ENCODE measurements at places on chromosomes 2 and 18. TPM values are rescaled to one million over a fixed set of nuclear protein-coding genes. Genes with fewer than 3 reads are reported as not detected.

DNA sequence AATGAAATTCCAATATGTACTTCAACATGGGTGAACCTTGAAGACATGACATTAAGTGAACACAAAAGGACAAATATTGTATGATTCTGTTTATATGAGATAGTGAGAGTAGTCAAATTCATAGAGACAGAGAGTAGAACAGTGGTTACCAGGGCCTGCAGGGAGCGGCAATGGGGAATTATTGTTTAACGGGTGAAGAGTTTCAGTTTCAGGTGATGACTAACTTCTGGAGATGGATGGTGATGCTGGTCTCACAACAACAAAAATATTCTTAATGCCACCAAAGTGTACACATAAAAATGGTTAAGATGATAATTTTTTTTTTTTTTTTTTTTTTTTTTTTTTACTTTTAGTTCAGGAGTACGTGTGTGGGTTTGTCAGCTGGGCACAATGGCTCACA lies 109.4 kb upstream of the TMEM200C start:
- DNase-seq: no peak

GRCh38 chr18:64618390-64618789 lies 469.5 kb upstream of the LINC00305 start:
- DNase-seq: no peak

DNA sequence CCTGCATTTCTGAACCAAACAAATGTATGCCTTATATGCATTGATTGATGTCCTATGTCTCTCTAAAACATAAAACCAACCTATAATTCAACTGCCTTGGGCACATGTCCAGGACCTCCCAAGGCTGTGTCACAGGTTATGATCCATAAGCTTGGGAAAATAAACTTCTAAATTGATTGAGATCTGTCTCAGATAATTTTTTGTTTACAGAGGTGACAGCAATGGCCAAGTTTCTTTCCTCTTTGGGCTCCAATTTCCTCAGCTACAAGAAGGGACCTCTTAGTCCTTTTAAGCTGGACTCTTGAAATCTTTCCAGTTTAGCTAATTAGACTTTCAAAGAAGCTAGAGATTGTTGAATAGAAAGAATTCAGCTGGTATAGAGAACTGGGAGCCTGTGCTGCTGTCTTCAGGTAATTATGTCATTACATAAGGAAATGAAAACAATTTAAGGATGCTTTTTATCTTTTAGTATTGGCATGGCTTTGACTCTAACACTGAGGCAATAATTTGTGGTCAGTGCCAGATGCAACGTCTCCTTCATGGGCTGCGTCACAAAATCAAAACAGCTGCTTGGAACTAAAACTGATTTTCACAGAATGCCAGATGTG lies 412.1 kb upstream of the TRIB2 start:
- DNase-seq: no peak

DNA sequence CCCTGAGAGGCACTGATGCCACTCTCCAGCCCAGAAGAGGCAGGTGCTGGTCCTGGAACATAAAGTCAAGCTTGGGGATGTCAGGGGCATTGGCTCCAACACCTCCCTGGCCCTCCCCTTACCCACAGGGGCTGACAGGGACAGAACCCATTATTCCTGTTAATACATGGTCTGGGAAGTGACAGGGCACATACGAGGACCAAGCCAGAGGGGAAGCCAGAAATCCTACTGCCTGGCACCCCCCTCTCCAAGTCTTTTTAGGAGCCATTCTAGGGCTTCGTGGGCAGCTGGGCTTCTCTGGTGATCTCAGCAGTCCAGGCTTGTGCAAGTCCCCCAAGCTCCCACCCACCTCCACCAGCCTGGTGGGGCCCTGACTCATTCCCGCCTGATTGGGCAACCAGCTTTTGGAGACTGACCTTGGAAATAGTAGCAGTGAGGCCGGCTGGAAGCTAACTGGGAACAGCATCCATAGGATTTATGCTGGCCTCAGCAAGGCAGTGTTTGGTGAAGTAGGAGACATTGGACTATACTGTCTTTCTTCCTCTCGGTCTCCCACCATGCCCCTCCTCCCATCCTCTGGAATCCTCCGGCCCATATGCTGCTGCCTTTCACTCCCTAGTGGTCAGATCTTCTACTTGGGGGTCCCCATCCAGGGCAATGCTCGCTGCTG lies 86.4 kb upstream of the HK2 start:
- DNase-seq: no peak

GRCh38 chr2:105894327-105894944 lies 149.7 kb downstream of the NCK2 start:
- DNase-seq: no peak

GRCh38 chr2:118097657-118098056 lies 9.4 kb downstream of the INSIG2 start:
- no peak for DNase-seq

DNA sequence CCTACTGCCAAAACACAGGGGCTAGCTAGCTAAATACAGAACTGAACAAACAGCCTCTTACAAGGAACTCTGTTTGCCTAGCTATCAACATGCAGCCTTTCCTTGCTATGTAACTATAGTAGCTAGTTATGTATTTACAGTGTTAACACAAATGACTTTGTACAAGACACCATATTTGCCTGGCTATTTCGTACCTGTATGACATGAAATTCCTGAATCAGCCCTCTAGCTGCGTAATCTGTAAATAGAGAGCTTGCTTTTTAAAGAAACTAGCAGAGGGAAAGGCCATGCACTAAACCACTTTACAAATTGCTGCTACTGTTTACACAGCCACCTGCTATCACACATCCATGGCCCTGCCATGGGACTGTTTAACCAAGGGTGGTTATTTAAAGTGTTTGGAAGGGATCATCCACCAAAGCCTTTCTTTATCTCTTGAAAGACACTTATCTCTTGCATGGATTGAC lies 248.7 kb downstream of the TFCP2L1 start:
- no peak for DNase-seq

- DNase-seq: no peak
Observed at GRCh38 chr2:203209538-203209937, 29.3 kb upstream of the CYP20A1 start.

DNA sequence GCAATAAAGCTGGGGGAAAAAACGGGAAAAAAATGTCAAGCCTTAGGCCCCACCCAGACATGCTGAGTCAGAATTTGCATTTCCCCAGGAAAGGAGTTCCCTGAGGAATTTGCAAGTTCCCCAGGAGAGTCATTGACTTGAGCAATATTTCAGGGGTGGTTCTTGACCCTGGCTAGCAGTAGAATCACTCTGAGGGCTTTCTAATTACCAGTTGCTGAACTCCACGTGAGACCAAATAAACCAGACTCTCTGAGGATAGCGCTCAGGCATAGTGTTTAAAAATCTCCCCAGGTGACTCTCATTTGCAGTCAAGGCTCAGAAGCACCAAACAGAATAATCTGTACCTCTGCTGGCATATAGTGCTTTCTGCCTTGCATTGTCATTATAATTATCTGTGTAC lies 48.7 kb downstream of the C1QL2 start:
- no peak for DNase-seq

GRCh38 chr18:56986829-56987228 lies 160.1 kb upstream of the BOD1L2 start:
- DNase-seq: no peak

GRCh38 chr2:177178797-177179196 lies 33.8 kb upstream of the HNRNPA3 start:
- no peak for DNase-seq

GRCh38 chr2:159072795-159073194 lies 104.4 kb downstream of the TANC1 start:
- DNase-seq: no peak

GRCh38 chr2:235654103-235654813 lies 160.4 kb downstream of the AGAP1 start:
- DNase-seq: no peak

GRCh38 chr2:221571025-221571550 lies 1.0 kb downstream of the EPHA4 start:
- DNase-seq: no peak

DNA sequence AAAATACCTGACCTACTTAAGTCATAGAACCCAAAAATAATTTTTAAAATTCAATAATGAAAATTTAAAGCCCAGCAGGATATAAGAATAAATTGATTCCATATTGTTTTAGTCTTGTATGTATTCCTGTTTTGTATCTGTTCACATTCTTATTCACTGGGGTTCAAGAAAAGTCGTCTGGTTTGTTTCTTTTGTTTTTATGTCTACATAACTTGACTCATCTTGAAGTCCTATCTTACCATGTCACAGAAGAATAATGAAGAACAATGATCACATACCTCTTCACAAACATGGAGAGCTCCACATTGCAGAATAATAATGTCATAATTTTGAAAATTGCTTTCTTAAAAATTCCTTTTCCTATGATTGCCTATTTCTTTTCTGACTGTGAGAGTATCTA lies 43.4 kb upstream of the LRP1B start:
- no peak for DNase-seq

DNA sequence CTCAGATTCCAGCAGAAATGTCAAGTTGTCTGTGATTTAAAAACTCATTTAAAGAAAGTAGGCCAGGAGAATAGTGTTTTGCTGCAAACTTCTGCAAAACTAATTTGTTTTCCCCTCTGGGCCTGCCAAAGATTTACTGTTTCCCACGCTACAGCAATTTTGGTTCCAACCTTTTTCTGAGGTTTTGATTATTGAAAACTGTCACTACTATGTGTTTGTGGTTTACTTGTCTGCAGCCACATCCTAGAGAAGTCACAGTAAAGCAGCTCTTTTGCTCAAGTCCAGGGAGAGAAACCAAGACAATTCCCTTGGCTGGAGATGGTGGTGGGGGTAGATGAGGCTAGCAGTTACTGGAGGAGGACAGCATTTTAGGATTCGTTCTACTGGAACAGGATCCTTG lies 12.8 kb downstream of the IL1R2 start:
- DNase-seq: no peak

DNA sequence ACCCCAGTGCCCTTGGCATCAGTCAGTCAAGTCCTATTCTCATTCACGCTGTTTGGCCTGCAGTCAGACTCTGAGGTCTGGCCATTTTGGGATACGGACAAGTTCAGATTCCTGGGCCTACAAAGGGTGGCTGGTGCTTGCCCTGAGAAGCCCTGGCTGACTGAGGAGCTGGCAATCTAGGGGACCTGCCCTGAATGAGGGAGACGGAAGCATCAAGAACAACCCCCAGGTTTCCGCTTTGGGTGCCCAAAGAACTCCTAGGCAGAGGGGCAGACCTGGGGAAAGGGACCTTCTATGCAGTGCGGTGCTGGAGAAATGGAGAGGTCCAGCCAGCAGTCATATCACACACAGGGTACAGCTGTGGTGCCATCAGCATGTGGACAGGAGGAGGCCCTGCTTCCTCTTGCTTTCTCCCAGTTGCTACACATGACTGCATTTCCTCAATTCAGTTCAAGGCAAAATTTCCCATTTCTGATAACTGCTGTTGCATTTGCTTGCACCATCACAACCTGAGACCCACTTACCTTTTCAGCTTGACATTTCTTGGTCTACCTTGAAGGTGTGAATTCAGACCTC lies 70.9 kb upstream of the LGALSL start:
- no peak for DNase-seq

DNA sequence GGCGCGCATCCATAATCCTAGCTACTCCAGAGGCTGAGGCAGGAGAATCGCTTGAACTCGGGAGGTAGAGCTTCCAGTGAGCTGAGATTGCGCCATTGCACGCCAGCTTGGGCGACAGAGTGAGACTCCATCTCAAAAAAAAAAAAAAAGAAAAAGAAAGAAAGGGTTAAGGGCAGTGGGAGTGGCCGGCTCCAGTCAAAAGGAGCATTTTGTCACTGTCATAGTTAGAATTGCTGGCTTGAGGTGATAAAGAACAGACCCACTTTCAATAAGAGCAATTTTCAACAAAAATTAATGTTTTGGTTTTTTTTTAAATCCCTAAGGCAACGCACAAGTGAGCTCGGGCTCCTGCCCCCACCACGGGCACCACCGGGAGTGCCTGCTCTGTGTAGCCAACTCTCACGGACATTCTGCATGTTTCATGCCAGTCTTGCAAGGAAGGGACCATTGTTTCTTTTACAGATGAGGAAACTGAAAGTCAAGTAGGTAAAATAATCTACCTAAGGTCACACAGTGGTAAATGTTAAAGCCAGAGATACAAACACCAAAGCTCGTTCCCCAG lies 8.5 kb downstream of the CIB4 start:
- no peak for DNase-seq

DNA sequence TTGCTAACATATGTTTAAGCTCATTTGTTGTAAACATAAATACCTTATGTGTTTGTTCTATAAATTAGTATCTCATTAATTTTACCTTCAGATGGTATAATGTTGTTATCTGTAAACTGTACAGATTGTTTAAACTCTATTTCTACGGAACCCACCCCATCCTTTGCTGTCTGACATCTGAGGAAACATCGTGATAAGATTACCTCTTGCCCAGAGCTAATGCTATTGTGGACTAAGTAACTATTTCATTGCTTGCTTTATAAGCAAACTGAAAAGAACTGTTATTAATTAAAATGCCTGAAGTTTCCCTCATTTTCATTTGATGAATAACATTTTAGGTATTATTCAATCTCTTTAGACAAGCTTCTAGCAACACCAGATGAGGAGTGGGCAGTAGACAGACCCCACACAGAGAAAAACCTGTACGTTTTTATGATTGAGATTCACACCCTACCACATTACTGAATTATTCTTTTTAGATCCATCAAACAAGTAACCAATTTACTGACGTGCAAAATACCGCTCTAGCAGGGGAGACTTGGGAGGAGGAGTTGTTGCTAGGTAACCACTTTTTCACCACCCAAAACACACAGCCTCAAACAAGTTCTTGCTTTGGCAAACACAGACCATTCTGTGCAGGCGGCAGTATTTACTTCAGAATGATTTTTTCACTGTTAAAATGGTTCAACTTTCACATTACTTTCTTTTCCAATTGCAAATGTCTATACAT lies 1.9 kb upstream of the SYT4 start:
- DNase-seq: no peak

GRCh38 chr18:3069671-3070433 lies 56.9 kb upstream of the LPIN2 start:
- DNase-seq: no peak

- DNase-seq: no peak
Observed at GRCh38 chr2:79960519-79960918, 344.0 kb downstream of the LRRTM1 start.

DNA sequence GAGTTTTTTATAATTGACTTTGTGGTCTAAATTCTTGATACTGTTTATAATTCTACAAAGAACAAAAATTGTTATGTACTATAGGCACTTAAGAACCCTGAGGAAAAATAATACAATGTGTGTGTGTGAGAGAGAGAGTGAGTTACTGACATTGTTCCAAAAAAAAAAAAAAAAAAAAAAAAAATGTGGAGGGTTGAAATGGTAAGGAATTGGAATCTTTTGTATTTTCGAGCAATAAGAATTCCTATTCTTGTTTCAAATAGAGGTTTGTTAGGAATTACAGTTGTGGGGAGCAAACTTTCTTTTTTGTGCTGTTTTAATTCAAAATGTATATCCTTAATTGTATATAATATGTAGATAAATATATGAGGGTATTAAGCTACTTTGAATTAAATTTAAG lies 45.7 kb downstream of the VAPA start:
- no peak for DNase-seq

- no peak for DNase-seq
Observed at GRCh38 chr2:61438670-61439069, 32.2 kb downstream of the USP34 start.

GRCh38 chr18:51568151-51568550 lies 370.7 kb upstream of the MEX3C start:
- DNase-seq: no peak

- DNase-seq: no peak
Observed at GRCh38 chr2:224545884-224546644, 39.1 kb downstream of the CUL3 start.

Gene TBR1
- polyA plus RNA-seq: not detected

Gene DCDC2C
- not detected for polyA plus RNA-seq

Gene ABI2
- polyA plus RNA-seq: 3.6 TPM

Gene UCN
- polyA plus RNA-seq: not detected

Gene AGAP1
- 10.8 TPM for polyA plus RNA-seq

Gene POTEJ
- not detected for polyA plus RNA-seq

Gene MYO3B
- polyA plus RNA-seq: not detected

Gene FAM110C
- 10.1 TPM for polyA plus RNA-seq

Gene NCKAP5
- 0.60 TPM for polyA plus RNA-seq

Data from sigmoid colon (tissue), 7 donors.